Natural killer cell (primary cell): ENCODE measurements at places on chromosomes 6 and 20. TPM values are rescaled to one million over a fixed set of nuclear protein-coding genes. Genes with fewer than 3 reads are reported as not detected.

Gene DDX39B
- 571 TPM for total RNA-seq

DNA sequence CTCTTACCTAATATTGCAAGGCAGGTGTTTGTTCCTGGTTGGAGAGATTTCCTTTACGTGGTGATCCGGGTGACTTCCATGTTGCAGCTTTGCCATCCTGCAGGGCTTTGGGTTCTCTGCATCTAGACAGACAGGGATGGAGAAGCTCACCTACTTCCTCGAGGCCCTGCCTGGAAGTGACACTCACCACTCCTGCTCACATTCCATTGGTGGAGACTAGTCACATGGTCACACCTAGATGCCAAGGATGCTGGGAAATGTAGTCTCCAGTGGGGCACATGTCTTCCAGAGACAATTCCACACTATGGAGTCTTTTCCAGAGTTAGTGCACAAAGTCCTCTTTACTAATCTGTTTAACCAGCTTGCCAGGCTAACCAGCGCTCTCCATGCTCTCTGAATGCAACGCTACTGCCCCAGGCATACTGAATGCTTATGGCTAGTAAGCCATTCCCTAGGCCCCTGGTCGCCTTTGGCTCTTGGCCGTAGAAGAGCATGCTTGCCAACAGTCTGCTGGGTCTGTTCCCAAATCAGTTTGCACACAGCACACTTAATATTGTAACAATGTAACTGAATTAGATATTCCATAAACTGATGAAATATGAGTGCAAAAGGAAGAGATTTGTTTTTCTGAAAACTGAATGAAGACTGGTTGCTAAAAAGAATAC lies 6.7 kb upstream of the KCNK15 start:
- H3K4me1 ChIP-seq = peaks cover 4% of the 10 kb centered on the region
- no peak overlapping the region for H3K27ac ChIP-seq
- H3K4me3 ChIP-seq = no peak overlapping the region
- no peaks in the 10 kb centered on the region for H3K27me3 ChIP-seq

GRCh38 chr6:89310929-89311328 lies 4.2 kb downstream of the GABRR2 start:
- no peaks in the 10 kb centered on the region for H3K4me1 ChIP-seq
- no peaks in the 10 kb centered on the region for H3K27me3 ChIP-seq
- DNase-seq = no peak
- no peak overlapping the region for H3K27ac ChIP-seq

DNA sequence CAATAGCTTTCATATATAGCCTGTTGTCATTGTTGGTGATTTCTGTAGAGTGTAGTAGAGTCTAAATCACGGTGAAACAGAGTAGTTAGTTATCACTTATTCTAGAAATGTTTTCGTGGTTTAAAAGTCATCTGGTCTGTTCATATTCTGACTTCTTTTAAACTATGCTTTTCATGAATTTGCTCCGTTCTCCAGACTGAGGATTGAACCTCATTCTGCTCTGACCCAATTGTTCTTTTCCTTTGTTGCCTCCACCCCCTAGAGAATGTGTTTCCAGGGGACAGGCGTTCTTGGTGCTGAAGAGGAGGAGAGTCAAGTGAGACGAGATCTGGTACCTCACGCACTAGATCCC lies 748 bp upstream of the ZNF292 start:
- DNase-seq = no peak
- H3K4me1 ChIP-seq = peaks cover 30% of the 10 kb centered on the region
- no peaks in the 10 kb centered on the region for H3K27me3 ChIP-seq
- H3K4me3 ChIP-seq = peak overlapping the region; percentile 85
- H3K36me3 ChIP-seq = no peaks in the 10 kb centered on the region

GRCh38 chr6:27312950-27313271 lies 838 bp upstream of the POM121L2 start:
- H3K4me3 ChIP-seq = no peak overlapping the region
- peaks cover 13% of the 10 kb centered on the region for H3K4me1 ChIP-seq
- H3K36me3 ChIP-seq = no peaks in the 10 kb centered on the region
- H3K27ac ChIP-seq = no peak overlapping the region
- no peak for DNase-seq
- H3K27me3 ChIP-seq = peaks cover 44% of the 10 kb centered on the region
